Suppressor macrophage treated with lipopolysaccharide for 4 hours (primary cell): ENCODE measurements at places on chromosomes 3 and 15.

DNA sequence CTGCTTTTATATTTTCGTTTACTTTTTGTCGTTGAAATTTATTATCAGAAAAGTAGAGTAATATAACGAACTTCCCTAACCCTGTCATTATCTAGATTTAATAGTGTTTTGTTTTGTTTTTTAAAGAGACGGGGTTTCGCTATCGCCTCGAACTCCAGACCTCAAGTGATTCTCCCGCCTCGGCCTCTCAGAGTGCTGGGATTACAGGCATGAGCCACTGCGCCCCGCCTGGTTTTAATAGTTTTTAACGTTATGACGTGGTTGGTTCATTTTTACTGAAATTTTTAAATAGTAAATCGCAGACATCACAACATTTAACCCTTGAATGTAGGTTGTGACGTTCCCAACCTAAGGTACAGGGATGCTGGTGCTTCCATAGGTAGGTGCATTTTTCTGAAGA is 1.0 kb downstream of the NGRN start:
- peak; percentile 23 for DNase-seq

DNA sequence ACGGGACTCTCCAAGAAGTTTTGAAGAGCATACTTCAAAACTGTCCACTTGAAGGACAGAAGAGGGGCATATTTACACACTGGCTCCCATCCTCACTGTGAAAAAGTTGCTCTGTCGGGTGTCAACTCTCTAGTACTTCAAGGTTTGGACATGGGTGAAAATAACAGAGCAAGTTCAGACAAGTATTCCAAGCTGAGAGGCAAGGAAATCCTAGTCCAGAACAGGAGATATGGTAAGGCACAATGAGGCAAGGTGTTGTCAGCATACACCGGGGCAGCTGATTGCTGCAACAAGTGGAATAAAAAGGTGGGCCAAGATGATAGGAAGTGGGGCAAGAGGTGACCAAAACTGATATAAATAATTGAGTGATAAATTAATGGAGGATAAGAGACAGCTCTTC is 4.8 kb upstream of the TFDP2 start:
- no peak for DNase-seq

DNA sequence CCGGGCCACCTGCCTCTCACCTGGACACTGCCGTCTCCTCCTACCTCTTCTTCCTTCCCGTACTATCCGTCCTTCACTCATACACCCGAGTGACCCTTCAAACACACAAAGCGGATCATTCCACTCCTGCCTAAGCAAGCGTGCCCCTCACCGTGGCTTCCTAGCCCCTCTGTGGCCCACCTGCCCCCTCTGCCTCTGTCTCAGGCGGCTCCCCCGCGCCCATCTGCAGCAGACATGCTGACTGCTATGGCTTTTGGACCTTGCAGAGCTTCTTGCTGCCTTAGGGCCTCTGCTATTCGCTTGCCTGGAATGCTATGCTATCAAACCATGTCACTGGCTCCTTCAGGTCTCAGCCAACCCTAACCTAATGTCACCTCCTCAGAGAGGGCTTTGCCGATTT is 38.1 kb downstream of the SLC28A1 start:
- no peak for DNase-seq

- DNase-seq = no peak
Measured at GRCh38 chr15:87732976-87733375, 523.6 kb downstream of the NTRK3 start.

GRCh38 chr3:188807006-188807405 is 364.8 kb upstream of the TPRG1 start:
- no peak for DNase-seq

DNA sequence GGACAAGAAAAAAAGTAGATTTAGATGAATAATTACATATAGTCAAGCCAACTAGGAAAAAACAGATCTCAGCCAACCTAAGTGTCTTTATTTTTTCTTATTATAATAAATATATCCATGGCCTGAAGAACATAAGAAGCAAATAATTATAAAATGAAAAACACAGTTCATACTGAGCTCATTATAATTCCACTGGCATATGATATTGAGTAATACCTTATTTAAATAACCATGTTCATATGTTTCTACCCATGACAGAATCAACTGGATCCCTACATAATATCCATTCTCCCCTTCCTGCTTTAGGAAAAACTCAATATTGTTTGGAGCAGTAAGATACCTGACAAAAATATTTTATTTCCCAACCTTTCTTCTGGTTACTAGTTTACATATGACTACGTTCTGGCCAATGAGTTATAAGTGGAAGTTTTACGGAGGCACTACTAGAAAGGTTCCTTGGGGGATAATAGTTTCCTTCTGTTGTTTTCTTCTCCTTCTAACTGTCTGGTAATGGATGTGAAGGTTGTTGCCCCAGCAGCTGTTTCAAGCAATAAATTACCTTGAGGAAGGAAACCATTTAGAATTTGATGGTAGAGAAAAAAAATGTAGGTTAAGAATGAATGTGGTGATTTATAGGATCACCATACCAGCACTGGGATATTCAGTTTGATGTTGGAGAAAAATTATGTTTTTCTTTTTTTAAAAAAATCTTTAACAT is 184.1 kb upstream of the MBNL1 start:
- no peak for DNase-seq

- no peak for DNase-seq
Measured at GRCh38 chr3:59512066-59512465, 462.2 kb upstream of the CFAP20DC start.

GRCh38 chr15:84889313-84889990 is 5.0 kb downstream of the SLC28A1 start:
- DNase-seq = no peak

DNA sequence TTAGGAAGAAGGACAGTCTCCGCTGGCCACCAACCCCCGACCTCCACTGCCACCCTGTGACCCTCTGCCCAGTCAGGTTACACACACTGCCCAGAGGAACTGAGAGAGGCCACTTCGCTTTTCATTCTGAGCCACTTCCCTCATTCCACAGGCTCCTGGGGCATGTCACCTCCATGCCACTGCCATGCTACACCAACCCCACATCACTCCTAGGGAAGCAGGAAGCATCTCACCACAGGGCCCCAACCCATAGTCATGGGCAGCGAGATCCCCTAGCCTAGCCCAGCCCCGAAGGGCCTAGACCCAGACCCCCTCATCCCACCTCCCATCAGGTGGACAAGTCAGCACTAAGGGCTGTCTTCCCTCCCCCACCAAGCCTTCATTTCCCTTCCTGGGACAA is 1.4 kb downstream of the PLCB2 start:
- DNase-seq = peak; percentile 67

- DNase-seq = peak; percentile 70
Measured at GRCh38 chr3:111979434-111980038, 710 bp downstream of the ABHD10 start.

GRCh38 chr3:183966361-183966791 is 51.3 kb downstream of the ABCC5 start:
- no peak for DNase-seq

DNA sequence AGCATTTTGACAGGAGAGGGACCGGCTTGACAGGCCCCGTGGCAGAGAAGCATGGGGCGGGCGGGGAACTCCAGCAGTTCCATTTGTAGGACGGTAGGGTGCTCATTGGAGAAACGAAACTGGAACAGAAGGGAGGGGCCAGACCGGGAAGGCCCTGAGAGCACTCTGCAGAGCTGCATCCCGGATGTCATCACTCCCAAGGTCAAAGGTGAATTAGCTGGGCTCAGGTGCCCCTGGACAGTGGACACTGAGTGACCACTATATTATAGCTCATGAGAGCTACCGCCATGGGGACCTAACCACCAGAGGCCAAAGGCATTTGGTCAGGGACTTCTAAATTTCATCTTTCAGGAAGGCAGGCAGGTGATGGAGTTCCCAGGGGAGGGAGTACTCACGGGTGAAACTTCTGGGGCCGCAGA is 7.3 kb downstream of the CSRNP1 start:
- peak; percentile 92 for DNase-seq

GRCh38 chr3:165903885-165904630 is 66.8 kb upstream of the BCHE start:
- DNase-seq = no peak

DNA sequence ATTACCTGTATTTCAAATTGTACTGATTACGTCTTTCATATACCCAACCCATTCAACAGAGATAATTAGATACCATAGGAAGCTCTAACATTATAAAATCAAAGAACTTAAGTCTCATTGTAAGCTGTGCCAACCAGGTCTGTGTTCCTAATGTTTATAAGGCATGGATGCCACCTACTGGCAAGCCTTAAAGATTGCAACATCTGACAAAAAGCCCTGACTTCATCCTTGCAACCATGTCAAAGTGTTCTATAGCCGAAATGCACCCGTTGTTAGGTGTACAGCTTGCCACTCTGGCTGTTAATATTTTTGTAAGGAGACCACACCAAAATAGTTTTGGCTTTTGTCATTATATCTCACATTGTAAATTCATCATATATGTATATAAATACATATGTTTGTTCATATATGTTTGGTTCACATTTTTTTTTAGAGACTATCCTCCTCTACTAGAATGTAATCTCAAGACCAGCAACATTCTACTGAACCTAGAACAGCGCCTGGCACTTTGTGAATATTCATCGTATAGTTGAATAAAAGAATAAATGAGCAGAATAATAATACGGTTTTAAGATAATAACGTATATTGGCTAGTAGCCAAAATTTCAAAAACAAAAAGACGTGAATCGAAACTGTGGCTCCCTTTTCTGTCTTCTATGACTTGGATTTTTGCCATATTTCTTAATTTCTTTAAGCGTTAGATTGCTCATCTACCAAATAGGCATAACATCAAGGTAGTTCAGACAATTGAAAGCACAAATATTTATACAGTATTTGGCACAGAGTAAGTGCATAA is 258.1 kb downstream of the TBL1XR1 start:
- peak; percentile 68 for DNase-seq

DNA sequence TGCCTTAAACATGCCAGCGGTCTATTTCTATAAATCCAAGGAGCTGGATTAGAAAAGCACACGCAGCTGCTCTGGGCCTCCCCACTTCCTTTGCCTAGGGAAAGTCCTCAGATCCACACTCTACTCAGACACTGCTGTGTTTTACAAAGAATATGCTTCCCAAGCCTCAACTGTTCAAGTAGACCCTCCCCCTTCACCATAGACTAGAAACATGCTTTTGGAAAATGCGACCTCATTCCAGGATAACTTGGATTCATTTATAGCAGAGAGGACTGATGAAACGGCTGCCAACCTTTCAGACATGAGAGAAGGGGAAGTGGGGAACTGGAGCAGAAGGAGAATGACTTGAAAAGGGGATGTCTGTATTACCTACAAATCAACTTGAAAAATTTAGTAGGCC is 64.0 kb downstream of the P3H2 start:
- no peak for DNase-seq

- no peak for DNase-seq
Measured at GRCh38 chr3:171807806-171808205, 2.5 kb downstream of the PLD1 start.

DNA sequence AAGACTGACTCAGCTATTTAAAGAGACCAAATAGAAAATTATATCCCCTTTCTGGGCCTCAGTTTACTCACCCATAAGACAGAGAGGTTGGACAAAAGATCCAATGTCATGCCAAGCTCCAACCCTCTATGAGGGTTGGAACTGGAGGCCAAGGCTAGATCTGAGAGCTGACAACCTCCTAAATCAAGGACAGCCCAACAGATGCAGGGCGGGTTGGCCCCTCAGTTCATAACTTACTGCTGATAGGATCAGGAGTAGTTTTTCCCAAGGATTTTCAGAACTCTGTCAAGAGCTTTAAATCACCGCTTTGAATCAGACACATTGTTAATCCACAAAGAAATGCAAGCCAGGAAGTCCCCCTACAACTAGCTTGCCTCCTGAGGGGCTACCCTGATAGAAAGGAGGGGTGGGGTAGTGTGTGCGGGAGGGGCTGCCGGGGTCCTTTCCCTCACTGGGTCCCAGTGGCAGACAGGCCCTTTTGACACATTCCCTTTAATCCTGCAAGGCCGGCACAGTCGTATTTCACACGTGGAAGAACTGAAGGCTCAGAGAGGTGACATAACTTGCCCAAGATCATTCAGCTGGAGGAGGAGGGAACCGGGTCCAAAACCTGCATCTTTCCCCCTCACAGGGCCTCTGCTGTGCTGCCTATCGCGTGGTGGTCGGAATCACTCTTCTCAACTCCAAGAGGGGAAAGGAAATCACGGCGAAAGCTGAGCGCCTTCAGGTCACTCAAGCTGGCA is 21.4 kb downstream of the BMF start:
- DNase-seq = no peak

DNA sequence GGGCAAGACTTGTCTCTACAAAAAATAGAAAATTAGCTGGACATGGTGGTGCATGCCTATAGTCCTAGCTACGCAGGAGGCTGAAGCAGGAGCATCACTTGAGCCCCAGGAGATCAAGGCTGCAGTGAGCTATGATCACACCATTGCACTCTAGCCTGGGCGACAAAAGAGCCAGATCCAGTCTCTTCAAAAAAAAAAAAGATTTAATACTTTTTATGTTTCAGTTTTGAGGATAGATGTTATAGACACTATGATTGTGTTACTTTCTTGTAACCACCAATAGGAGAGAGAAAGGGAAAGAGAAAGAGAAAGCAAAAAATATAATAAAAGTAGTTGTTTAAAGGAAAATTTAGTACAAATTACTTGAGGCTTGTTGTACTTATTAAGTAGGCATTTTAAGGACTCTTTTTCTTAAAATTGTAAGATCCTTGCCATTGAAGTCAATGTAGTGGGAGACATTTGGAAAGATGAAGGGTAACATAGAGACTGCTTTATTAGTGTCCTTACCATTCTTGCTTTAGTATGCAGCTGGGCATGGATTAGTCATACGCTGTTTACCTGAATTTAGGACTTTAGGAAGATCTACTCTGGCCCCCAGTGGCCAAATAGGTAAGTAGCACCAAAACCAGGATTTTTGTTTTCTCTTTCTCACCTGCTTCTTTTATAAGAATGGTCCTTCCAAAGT is 35.1 kb upstream of the ZDHHC23 start:
- peak; percentile 30 for DNase-seq

DNA sequence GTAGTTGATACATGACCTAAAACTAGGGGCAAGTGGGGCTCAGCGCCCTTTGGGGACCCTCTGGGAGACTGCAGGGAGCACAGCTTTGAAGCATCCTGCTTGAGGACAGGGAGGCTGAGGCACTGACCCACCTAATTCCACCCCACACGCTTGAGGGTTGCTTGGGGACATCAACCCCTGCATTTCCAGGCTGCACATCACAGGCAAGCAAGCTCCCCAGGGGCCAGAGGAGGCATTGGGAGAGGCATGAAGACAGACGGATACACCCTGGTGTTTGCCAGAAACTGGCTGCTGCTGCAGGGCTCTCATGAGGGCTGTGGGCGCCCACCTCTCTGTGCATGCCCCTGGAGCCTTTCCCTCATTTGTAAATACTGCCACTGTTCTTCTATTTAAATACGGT is 99.3 kb downstream of the ABHD5 start:
- no peak for DNase-seq

DNA sequence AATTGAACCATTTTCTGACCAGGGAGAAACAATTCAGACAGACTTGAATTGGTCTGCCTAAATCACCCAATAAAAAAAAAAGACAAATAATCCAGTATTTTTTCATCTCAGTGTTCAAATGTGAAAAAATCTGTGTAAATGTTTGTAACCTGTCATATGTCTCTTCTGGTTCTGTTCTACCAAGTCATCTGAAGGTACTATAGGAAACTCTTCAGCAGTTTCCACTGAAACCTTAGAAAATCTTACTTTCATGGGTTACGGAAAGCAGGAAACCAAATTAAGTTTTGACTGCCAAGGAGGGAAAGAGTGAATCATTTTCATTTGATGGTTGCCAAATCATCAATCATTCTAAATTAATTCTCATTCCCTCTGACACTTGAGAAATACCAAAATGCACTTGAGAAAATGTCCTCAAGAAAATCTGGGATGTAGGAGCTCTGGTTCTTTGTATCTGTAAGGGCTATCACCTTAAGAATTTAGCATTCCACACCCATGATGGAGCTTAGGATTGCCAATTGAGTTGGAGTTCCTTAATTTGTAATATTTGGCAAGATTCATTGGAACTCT is 278.2 kb upstream of the KCNH8 start:
- no peak for DNase-seq
